ENCODE measurements at places on chromosomes 2 and 18.

DNA sequence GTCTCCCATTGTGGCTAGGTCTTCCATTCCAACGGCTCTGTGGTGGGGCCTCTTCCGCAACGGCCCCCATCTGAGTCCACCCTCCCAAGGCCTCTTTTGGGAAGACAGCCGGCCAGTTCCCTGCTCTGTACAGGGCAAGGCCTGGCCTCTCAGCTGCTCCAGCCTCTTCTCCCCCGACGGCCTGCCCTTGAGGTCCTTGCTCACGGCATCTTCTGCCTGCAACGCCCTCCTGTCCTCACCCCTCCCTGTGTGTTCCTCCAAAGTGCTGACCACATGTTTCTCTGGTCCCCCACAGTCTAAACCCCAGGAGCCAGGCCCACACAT, 16.0 kb downstream of the HS6ST1 start:
- no peak for DNase-seq

- no peak for DNase-seq
Observed at GRCh38 chr2:76544901-76545300, 834.2 kb upstream of the GCFC2 start.

DNA sequence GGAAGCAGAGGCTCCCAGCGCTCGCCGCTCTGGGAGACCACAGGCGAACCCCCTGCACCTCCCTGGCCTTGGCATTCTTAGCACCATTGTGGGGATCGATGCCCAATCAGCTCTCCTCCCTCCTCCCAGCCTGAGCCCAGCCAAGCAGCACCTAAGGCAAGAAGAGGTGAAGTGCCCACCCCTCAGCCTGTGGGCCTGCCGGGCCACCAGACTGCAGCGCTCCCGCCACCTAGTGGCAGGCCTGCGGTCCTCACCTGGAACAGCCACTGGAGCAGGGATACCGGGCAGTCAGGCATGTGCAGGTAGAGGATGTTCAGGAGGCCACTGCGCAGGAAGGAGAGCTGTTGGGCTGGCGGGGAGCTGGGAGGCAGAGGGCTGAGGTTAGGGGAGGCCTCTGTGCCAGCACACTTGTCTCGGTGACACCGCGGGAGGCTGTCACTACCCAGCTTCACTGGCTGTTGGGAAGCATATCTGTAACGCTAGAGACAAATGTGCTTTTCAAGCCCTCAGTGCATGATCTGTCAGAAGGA, 35.2 kb downstream of the FAM178B start:
- peak; percentile 86 for DNase-seq

DNA sequence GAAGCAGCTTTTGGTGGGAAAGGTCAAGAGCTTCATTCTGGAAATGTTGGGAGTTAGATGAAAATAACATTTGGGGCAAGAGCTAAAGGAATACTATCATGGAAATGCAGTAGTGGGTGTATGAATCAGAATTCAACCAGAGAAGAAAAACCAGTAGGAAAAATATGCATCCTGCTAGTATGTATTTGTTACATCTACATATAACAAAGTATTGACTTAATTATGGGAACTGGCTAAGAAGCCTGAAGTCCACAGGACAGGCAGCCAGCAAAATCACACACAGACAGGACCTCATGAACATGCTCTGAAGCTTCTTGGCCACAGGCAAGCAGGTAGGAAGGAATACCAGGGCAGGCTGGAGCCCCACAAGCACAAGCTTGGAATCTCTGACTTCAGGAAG, 185.8 kb downstream of the FBXO15 start:
- no peak for DNase-seq

- DNase-seq = no peak
Observed at GRCh38 chr2:170524828-170525565, 190.1 kb upstream of the SP5 start.

Data from OCI-M1 (cell line).